ENCODE measurements at places on chromosomes 2 and 18. TPM values are rescaled to one million over a fixed set of nuclear protein-coding genes. Genes with fewer than 3 reads are reported as not detected.

CRYGD gene
- not detected for total RNA-seq

NOL4 gene
- total RNA-seq, result not detected

CMPK2 gene
- 30.0 TPM for total RNA-seq

SULT1C4 gene
- 4.1 TPM for total RNA-seq

COL4A4 gene
- total RNA-seq, result under 0.01 TPM

IL36A gene
- total RNA-seq, result not detected

INHA gene
- total RNA-seq, result not detected

ASAP2 gene
- total RNA-seq, result 23.4 TPM

SETBP1 gene
- total RNA-seq, result not detected

NETO1 gene
- not detected for total RNA-seq

COLEC11 gene
- total RNA-seq, result not detected

UGT1A3 gene
- total RNA-seq, result not detected

GTF2A1L gene
- not detected for total RNA-seq

IL1RL1 gene
- 21.9 TPM for total RNA-seq

FAM124B gene
- 22.1 TPM for total RNA-seq

CHRNG gene
- not detected for total RNA-seq

KCTD18 gene
- 5.3 TPM for total RNA-seq

CHST9 gene
- not detected for total RNA-seq

DGUOK gene
- 55.4 TPM for total RNA-seq

FZD7 gene
- total RNA-seq, result not detected

ATP9B gene
- total RNA-seq, result 7.4 TPM

LIPG gene
- total RNA-seq, result 87.9 TPM

RNF125 gene
- total RNA-seq, result 3.5 TPM

TMEFF2 gene
- not detected for total RNA-seq

STPG4 gene
- 0.33 TPM for total RNA-seq

METAP1D gene
- total RNA-seq, result 3.5 TPM

SERPINB3 gene
- not detected for total RNA-seq

AGXT gene
- not detected for total RNA-seq

SEMA4F gene
- 3.7 TPM for total RNA-seq

DNAJC5G gene
- total RNA-seq, result not detected

FTCDNL1 gene
- total RNA-seq, result 0.93 TPM

IKZF2 gene
- total RNA-seq, result 1.2 TPM

Measured in mammary microvascular endothelial cell (primary cell).